ENCODE measurements at places on chromosomes 1 and 21.

- no peak for DNase-seq
Observed at GRCh38 chr1:238404921-238405320, 514.2 kb upstream of the ZP4 start.

DNA sequence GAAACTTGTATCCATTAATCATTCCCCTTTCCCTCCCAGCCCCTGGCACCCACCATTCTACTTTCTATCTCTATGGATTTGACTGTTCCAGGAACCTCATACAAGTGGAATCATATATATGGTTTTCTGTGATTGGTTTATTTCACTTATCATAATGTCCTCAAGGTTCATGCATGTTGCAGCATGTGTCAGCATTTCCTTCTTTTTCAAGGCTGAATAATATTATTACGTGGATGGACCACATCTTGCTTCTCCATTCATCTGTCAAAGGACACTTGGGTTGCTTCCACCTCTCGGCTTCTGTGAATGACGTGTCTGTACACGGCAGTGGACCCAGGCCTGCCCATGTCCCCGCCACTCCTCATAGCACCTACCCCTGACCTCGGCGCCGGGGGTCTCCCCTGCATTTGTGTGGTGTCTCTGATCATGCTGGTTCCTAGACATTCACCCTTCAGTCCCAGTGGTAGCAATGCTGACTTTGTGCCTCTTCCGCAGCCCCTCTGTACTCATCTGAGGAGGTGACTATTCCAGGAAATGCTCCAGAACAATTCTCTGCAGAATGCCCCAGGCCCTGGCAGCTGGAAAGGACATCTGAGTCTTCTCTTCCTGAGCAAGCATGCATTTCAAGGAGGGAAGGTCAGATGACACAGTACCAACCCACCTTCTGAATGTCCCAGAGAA is 136.9 kb downstream of the PSMG1 start:
- DNase-seq = no peak

DNA sequence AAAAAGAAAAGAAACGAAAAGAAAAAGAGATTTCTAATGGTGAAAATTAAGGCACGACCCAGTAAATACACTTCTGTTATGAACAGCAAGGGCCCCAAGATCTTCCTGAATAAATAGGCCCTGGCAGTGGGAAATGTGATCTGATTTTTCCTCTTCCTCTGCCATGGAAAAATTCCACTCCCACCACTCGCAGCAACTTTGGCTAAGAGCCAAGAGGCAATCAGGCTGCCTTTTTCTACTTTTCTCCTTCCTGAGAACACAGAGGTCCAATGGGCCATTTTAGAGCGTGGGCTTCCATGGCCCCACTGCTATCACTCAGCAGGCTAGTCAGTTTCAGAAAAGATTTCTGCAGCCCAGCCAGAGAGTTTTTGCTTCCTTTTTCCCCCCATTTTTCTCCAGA is 33.7 kb upstream of the AK4 start:
- DNase-seq = no peak

DNA sequence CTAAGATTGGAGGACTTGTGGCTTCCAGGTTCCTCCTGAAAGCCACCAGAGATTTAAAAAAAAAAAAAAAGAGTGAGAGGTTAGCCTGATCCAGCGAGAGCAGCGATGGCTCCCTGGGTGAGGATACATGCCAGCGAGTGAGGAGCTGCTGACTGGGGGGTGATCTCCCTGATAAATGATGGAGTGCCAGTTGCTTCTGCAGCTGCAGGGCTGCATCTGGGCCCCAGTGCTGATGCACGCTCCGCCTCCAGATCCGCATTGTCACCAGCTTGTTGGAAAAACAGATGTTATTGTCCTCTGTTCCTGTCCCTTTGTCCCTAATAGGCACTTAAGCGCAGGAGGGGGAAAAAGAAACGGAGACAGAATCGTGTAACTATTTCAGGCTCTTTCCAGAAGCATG is 28.6 kb downstream of the UBIAD1 start:
- DNase-seq = no peak

DNA sequence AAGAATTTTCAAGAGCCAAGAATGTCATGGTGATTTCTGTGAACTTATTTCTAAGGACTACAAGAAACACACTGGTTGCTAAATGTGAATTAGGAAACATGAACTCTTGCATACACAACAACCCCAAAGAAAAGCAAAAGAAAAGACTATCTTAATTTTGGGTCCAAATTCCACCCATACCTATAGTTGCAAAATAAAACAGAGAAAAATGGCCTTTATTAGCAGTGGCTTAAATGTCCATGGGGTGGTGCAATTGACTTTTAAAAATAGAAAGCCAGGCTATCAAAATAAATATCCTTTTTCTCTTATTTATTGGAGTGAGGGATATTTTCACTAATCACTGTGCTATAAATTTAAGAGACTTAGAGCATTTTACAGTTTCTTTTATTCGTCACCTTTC is 80.9 kb upstream of the DPYD start:
- no peak for DNase-seq

GRCh38 chr21:16241016-16241415 is 511.2 kb downstream of the USP25 start:
- no peak for DNase-seq

DNA sequence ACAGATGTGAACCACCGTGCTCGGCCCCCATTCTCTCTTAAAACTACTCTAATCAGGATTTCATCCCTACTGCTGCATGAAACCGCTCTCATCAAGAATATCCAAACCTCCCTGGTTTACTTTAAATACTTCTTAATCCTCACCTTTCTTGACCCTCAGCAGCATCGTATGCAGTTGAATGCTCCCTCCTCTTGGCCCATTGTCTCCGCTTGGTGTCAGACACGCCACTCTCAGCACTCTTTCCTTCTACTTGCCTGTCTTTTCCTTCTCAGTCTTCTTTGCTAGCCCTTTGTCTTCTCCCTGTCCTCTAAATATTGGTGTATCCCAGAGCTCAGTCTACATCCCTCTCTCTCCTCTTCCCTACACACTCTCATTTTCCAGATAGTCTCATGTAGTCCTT is 314.9 kb downstream of the MRPL39 start:
- no peak for DNase-seq

DNA sequence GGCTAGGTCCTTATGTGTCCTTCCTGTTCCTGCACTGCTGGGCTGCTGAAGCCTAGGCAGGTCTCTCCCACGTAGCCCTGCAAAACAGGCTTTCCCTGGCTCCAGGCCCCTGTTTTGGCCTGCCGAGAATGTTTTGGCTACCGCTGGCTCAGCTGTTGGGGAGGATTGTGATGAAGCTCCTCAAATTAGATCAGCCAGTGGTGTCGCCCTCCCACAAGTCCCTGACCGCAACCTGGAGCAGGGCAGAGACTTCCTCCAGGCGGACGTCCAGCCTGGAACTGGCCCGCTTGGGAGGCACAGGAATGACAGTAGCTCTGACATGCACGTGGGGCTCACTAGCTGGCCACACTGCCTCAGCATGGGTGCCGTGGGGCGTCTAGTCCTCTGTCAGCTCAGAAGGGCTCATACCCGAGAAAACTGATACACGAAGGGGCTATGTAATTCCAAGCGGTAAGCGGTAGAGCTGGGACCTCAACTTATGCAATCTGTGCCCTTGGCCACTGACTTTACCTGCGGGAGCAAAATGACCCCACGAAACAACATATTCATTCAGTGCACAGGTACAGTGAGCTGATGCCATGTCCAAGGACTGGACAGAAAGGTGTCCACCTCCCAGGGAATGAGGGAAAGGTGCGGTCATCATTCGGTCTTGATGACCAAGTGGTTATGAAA is 26.6 kb downstream of the DHRS3 start:
- no peak for DNase-seq

DNA sequence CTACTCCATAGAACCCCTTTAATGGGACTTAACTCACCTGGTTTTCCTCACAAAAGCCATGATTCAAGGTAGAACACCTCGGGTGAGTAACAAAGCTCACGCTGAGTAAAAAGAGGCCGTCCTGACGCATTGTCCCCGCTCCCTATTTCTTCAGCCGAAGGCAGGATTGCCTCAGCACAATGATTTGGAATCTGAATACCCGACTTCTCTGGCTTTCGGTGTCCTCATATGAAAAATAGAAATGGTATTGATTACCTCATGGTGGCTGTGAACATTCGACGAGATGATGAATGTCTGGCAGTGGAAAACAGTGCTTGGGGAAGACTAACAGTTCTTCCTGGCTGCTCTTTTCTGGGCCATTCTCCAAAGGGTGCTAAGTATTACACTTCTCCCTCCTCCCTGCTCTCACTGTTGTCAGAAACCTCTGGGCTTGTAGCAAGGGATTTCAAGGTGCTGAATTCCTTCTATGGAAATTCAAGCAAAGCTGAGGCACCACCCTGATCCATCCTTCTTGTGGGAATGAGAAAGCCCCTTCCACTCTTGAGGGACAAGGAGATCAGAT is 148.3 kb downstream of the C1orf94 start:
- DNase-seq = no peak

DNA sequence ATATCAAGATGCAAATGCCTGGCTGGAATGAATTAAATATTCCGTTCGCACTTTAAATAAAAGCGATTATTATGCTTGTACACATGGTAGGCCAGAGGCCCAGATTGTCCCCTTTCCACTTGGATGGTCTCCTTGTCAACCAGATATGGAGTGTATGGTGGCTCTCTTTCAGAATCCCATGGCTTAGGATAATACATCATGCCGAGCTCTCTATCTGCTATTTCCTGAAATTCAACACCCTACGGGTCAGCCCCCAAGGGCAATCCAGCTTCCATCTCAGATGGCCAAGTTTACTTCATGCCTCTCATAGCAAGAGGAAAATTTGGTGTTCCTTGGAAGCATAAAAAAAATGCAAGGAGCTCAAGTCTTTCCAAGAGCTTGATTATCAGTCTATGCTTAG is 25.4 kb upstream of the FMO1 start:
- no peak for DNase-seq

- DNase-seq = no peak
Observed at GRCh38 chr1:165856021-165856420, 28.6 kb downstream of the UCK2 start.

- no peak for DNase-seq
Observed at GRCh38 chr1:163980394-163980793, 578.6 kb upstream of the PBX1 start.

GRCh38 chr1:47569681-47570470 is 132.0 kb downstream of the FOXD2 start:
- DNase-seq = no peak

DNA sequence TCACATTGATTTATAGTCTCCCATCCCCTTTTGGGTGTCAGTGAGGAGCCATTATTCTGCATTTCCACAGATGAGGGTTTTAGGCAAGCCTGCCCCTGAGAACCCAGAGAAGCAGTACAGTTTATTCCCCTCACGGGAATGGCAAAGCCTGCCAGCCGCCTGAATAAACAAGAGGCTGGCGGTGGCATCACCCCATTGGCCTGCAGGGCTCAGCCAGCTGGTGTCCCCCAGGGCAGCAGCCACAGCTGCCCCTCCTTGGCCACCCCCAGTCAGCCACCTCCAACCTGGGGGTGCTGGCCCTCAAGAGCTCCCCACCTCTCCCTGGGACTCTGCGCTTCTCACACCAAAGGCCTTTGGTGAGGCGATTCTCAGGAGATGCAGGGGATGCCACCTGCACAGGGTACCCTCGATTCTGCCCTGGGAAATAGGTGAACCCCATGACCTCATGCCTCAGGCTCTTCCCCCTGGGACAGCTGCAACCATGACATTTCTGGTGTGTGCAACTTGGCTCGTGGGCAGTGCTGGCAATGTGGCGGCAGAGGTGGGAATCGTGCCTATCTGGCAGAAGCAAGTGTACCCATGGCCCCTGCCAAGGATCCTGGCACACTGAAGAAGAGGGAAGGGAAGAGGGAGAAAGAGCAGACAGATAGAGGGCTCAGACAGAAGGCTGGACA is 14.0 kb downstream of the OLFML2B start:
- no peak for DNase-seq

DNA sequence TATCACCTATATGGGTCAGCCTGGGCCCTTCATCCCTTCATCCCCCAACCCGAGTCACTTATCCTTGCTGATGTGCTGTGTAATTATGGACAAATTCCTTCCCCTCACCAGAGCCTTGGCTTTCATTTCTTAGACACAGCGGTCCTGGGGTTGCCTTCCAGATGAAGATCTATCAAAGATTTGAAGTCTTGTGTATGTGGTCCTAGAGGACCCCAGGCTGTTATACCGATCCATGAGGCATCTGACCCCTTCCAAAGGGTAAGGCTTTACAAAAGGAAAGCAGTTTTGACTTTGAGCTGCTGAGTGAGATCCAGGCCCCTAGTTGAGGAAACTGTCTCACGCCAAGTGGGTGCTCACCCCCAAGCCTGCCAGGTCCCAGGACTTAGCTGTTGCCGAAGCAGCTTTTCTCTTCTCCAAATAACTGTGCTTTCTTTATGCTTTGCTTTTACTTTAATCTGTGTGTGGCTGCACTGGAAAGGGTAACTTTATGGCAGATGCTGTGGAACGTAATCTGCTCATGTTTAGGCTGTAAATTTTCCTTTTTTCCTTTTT is 37.6 kb downstream of the MAN1C1 start:
- DNase-seq = no peak

DNA sequence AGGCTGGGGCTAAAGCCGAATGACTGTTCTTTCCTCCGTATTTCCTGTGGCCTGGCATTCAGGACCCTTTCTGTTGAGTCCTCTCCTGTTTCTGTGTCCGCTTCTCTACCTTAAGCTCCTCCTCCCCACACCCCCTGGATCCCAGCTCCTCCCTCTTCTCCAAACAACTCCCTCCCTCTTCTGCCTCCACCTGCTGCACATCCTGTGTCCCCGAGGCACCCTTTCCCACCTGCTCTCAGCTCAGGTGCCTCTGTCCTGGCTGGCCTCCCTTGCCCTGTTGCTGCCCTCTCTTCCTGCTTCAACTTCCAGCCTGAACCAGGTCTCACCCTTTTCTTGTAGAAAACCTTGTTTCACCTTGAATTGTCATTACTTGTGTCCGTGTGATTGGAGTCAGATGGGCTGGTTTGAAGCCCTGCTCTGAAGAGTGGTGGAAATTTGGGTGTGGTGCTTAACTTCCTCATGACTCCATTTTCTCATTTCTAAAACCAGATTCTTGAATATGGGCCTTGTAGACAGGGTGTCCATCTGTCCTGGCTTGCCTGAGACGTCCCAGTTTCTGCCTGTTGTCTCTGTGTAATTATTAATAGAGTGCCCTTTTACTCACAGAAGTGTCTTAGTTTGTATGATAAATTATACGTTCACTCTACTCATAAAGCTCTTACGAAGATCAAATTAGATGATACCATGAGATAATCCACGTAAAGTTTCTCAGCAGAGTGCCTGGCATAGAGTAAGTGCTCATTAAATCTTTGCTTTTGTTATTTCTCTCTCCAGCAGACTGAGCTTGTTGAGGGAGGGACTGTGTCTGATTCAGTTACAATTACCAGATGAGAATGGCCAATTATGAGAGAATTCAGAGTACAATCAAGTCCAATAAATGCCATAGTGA is 58.9 kb upstream of the TRABD2B start:
- DNase-seq = no peak

GRCh38 chr1:184556665-184557064 is 169.8 kb downstream of the C1orf21 start:
- no peak for DNase-seq

GRCh38 chr1:40625076-40625475 is 40.4 kb downstream of the RIMS3 start:
- peak; percentile 51 for DNase-seq

DNA sequence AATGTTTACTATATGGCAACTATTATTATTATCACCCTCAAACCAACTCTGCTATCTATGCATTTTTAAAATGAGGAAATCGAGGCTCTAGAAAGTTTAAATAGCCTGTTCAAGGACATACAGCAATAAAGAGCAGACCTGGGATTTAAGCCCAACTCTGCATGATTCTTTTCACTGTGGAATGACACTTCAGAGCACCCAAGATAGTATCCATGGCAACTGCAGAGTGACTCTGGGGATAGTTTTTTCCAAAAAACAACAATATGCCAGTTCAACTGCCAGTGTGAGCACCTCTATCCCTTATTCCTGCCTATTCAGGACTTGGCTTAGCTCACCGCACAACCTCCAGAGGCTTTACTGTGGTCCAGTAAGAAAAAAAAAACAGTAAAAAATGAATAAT is 293.9 kb downstream of the BRINP2 start:
- no peak for DNase-seq

Measured in WERI-Rb-1 (cell line).